Occipital lobe (tissue), 3 donors: ENCODE measurements at places on chromosomes 11 and 22. TPM values are rescaled to one million over a fixed set of nuclear protein-coding genes. Genes with fewer than 3 reads are reported as not detected.

GRCh38 chr22:45292731-45293442 is 8.1 kb downstream of the UPK3A start:
- no peak for DNase-seq

DNA sequence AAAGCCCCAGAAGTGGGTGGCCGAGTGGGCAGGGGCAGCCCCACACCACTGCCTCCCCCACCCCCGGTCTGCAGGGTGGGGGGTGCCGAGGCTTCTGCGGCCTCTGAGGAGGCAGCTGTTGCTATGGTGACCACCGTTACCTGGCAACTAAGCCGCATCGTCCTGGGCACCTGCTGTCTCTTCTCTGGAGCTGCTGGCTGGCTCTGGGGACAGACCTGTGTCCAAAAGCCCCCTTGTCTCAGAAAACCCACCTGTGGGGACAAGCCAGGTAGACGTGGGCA is 79.9 kb upstream of the PRR5 start:
- DNase-seq, result no peak

GRCh38 chr22:46537225-46537945 is at the start of gene CELSR1:
Gene CELSR1 (minus strand): TSS chr22:46537620. CDS start chr22:46537170, 450 bp downstream.
- no peak for DNase-seq

RAB36 gene
- total RNA-seq, result 5.9 TPM

DNA sequence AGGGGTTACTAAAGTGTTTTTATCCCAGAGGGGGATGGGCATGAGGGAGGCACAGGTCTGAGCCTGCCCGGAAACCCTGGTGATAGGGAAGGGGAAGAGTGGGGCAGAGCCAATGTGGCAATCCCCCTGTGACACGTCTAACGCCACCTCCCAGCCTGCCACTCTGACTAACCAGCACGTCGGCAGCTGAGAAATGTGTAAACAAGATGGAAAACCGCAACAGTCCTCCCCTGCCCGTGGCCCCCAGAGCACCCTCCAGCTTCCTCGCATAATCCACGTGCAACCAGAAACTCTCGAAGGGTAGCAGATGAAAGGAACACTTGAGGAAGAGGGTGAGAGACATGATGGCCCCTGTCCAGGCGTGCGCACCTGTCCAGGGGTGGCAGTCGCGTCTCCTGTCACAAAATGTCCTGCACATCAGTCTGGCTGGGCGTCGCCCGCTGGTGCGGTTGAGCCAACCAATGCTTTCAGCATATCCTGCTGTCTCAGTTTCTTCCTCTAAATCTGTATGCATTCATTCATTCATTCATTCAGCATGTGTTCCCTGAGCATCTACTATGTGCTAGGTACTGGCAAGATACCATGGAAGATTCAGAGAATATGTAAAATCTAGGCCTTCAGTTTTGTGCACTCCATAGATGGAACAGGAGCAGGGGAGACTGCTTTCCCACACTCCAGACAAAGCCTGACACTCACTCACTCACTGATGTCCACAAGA is 4.5 kb downstream of the TMPRSS4 start:
- DNase-seq, result no peak

DNA sequence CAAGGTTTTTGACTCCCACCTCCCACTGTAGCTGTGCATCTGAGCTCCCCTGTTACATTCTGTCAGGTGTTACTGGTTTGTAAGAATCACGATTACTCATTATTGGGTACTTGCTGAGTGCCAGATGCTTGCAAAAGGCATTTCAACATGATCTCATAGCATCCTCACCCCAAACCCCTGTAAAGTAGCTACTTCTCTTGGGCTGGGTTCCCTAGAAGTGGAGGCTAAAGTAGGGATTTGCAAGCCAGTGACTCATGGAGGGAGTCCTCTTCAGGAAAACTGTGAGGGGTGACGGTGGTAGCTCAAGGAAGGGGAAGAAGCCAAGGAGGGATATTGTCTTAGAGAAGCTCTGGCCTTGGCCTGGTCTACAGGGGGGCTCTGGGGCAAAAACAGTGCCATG is 78.6 kb downstream of the TIMP3 start:
- no peak for DNase-seq

DNA sequence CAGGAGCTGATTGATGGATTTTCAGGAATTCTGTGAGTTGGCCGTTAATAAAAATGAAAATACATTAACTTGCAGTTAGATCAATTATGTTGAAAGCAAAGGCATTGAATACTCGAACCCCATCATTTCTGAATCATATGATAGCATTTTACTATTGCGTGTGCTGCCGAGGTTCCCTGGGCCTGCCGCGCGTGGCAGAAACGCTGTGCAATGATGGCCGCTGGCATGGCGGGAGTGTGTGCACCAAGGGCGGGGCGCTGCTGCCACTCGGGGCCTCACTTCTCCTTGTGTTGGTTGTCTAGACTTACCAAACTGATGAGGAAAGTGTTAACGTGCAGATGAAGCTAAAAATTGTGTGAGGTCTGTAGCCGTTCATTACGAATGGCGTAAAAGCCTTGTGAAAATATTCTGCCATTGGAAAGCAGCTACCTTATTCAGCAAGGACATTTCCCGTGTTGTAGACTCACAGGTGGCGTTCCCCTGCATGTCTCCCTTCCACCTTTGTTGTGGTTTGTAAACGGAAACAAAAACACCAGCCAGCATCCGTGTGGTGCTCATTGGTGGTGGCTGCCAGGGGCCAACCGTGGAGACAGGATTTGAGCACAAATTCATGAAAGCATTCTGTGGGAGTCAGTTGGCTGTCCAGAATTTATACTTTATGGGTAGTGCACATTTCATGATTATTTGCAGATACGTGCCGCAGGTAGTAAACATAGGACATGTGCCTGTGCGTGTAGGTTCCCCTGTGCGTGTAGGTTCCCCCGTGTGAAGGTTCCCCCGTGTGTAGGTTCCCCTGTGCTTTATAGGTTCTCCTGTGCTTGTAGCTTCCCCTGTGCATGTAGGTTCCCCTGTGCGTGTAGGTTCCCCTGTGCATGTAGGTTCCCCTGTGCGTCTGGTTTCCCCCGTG is 5.9 kb upstream of the GRAMD4 start:
- DNase-seq, result no peak
